ENCODE measurements at places on chromosomes 7 and 10.

- peak; percentile 43 for DNase-seq
Observed at GRCh38 chr7:150631866-150632864, at the start of gene GIMAP6. Gene GIMAP6 (minus strand): TSS chr7:150632385. CDS start chr7:150630142, 2,243 bp downstream.

DNA sequence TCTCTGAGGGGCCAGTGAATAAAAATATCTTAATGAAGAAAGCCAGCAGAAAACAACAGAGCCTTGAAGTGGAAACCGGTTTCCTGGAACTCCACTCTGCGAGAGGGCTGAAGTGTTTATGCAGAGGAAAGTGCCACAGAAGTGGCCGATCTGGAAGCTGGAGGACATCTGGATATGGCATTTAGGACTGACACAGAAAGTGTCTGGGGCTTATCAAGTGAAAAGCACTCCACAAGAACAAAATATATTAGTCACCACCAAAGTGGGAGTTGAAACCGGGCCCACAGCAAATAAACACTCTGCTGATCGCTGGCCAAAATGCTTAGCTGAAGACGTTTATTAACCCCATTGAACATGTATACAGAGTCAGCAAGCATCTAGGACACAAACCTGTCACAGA lies 7.8 kb downstream of the NOD1 start:
- DNase-seq, result no peak

GRCh38 chr7:1856888-1857441 lies 186.9 kb downstream of the ELFN1 start:
- DNase-seq, result no peak

- DNase-seq, result no peak
Observed at GRCh38 chr10:73865459-73866442, 8.6 kb downstream of the CAMK2G start.

- no peak for DNase-seq
Observed at GRCh38 chr7:121505021-121505420, 108.9 kb upstream of the FAM3C start.

GRCh38 chr7:51220226-51220625 lies 96.4 kb downstream of the COBL start:
- no peak for DNase-seq

DNA sequence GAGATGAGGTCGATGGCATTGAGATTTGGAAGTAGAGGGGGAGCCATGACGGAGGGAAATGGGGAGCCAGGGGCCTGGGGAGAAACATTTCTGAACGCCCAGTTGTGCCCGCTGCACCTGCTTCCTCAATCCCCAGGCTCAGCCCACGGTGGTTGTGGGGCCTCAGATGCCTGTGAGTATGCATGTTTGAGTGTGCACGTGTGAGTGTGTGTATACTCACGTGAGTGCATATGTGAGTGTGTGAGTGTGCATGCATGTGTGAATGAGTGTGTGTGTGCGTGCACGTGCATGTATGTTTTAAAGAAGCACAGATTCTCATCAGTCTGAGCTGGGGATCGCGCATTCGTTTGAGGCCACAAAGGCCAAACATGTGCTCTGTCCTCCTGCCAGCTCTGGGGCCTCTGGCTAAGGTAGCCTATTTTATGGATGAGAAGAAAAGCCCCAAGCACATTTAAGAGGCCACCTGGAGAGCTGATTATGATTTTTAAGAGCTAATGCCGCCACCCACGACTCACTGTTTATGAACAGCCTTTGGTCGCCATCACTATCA lies 154.8 kb downstream of the ARHGAP12 start:
- DNase-seq, result no peak

DNA sequence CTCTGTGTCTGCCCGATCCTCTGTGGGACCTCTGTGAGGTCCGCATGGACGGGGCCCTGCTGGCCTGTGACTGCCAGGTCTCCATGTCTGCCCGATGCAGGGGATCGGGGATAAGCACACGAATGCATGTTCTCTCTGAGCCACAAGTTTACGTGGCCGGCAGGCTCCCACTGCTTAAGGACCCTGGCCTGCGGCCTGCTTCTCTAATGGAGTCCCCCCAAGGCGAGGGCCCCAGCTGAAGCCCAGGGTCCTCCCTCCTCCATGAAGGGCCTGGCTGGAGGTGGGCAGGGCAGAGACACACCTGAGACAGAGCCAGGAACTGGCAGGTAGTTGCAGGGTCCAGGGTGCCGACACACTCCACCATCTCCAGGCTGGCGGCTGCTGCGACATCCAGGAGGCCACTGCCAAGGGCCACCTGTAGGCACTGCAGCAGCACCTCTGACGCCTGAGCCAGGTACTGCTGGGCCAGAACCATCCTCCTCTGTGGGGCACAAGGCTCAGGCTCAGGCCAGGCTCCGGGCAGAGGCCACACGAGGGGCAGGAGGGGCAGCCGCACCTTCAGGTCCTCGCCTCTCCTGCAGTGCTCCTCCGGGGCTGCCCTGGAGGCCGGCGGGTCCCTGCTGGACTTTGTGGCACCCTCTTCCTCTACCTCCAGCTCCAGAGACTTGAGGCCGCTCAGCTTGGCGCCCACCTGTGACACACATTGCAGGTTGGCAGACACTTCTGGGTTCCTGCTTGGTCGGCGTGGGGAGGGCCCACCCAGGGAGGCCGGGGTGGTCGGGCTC lies 60.9 kb upstream of the NKX6-2 start:
- DNase-seq, result no peak

DNA sequence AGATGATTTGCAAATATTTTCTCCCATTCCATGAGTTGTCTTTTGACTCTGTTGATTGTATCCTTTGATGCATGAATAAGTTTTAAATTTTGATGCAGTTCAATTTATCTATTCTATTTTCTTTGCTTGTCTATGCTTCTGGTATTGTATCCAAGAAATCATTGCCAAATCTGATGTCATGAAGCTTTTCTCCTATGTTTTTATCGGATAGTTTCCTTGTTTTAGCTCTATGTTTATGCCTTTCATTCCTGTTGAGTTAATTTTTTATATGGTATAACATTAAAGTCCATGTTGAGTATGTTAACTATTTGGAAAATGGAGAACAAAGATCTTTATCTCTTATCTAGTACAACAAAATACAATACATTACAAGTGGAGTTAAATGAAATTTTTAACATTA lies 27.6 kb upstream of the VPS41 start:
- DNase-seq, result no peak

- no peak for DNase-seq
Observed at GRCh38 chr7:91824201-91824600, 56.3 kb downstream of the MTERF1 start.

- no peak for DNase-seq
Observed at GRCh38 chr7:11458736-11459483, 373.1 kb downstream of the THSD7A start.

- no peak for DNase-seq
Observed at GRCh38 chr10:132469197-132469884, 68.2 kb upstream of the INPP5A start.

- DNase-seq, result no peak
Observed at GRCh38 chr7:155948423-155948822, 136.2 kb upstream of the SHH start.

DNA sequence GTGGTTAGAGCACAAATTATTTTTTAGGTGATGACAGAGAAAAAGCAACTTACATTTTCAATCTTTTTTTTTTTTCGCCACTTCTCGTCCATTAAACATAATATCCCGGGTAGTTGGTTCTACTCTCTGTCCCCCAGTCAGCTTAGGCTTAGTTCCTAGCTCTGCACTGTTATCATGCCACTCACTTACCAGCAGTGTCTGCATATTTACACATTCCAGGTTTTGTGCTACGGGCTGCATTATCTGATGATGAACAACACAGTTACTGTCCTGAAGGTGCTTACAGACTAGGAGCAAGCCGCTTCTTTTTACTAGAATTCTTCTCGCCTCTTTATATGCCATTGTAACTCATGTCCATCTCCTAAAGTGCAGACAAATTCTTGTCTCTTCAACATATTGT lies 121.8 kb upstream of the NPVF start:
- DNase-seq, result no peak

DNA sequence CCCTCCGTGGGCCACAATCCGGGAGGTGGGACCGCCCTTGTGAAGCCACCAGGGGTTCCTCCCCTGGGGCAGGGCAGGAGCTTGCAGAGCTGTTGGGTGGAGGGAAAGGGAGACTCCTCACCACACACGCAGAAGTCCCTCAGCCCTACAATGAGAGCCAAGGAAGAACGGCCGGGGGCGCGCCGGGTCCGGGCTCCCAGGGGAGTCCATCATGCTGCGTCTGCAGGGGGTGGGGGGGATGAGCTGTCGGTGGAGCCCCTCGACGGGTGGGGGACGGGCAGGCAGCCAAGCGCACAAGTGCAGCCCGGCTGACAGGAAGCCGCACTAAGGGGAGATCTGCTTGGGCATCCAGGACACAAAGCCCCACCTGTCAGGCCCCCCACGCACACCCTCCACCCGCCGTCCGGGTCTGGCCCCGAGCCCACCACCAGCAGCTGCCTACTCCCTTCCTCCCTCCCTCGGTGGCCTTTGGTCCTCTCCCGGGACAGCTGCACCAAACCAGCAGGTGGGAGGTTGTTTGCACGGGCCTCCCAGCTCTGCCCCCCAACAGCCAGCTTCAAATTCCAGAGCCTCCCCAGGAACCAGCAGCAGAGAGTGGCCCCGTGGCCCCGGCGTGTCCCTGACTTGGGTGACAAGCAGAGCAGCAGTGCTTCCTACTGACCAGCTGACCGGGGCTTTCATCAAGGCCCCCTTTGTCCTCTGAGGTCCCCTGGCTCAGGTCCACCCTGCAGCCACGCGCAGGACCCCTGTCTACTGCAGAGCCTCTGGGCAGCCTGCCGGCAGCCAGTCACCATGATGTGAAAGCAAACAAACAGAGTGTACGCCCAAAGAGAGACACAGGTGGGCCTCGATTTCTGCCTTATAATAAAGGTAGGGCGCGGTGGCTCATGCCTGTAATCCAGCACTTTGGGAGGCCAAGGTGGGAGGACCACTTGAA lies 50.3 kb downstream of the HIP1 start:
- no peak for DNase-seq

- no peak for DNase-seq
Observed at GRCh38 chr10:60312818-60313588, 76.7 kb downstream of the ANK3 start.

GRCh38 chr7:75740846-75741497 lies 2.2 kb upstream of the HIP1 start:
- peak; percentile 52 for DNase-seq

GRCh38 chr10:110141185-110141584 lies 66.2 kb upstream of the MXI1 start:
- no peak for DNase-seq

DNA sequence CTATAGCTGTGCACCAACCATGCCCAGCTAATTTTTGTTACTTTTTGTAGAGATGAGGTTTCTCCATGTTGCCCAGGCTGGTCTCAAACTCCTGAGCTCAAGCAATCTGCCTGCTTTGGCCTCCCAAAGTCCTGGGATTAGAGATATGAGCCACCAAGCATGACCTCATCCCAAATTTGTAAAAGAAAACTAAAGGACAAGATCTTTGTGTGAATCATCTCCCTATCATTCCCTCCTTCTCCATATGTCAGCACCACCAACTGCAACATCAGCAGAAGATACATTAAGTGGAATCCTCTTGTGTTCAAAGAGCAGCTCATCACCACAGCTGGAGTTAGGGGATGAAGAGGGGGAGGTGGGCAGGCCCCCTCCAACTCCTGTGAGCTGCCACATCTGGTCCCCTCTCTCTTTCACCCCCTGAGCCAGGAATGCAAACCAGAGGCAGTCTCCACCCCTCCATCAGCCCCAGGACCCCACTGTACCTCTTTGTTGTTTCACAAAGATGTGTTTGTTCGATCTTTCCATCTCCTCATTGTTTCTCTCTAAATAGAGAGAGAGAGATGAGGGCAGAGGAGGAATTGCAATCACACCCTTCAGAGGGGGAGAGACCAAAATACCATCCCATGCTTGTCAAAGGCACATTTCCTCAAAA lies 47.3 kb upstream of the PIP4K2A start:
- DNase-seq, result no peak

DNA sequence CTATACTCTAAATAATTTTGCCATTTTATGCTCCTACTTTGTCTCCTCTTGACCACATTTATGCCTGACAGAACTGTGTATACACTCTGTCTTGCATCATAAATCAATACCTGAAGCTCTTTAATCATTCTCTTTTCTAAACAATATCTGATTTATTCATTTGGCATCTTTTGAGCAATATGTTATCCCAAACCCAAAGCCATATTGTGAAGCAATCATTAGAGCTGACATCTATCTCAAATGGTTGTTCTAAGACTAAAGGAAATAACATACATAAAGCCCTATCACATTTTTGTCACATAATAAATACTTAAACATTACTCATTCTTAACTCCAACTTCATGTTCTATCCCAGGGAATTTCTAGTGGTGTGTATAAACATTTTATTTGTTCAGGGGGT lies 717.6 kb downstream of the SORCS1 start:
- DNase-seq, result no peak

GRCh38 chr7:4842319-4843064 lies 19.3 kb downstream of the PAPOLB start:
- DNase-seq, result no peak

- peak; percentile 3 for DNase-seq
Observed at GRCh38 chr10:130018265-130018664, 54.2 kb upstream of the EBF3 start.

- no peak for DNase-seq
Observed at GRCh38 chr10:110821508-110821907, 50.2 kb upstream of the PDCD4 start.

DNA sequence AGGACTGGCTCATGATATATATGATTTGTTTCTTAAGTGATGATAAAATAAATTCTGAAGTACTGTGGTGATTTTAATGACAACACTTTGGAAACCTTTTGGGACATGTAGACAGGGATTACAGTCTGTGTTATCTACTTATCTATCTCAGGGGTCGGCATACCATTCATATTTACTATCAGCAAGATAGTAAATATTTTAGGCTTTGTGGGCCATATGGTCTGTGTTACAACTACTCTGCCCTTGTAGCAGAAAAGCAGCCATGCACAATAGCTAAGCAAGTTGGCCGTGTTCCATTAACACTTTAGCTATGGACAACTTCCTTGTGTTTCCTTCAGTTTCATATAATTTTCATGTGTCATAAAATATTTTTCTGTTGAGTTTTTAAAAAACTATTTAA lies 97.8 kb upstream of the PRPS1L1 start:
- no peak for DNase-seq

DNA sequence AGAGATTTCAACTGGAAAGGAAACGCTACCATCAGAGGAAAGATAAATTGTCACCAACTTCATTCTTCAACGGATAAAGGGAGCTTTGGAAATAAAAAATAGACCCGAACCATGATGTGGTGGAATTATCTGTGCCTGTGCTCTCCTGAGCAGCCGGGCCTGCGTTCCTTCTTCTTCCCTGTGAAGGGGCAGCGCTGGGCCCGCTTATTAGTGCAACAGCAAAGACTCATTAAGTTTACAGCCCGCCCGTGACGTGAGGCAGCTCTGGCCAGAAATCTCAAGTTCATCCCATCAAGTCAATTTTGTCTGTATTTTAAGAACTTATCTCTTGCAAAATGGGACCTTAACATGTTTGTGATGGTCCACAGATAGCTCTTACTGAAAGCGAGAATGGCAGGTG lies 193.7 kb downstream of the ADARB2 start:
- no peak for DNase-seq
